ENCODE measurements at places on chromosomes 11 and 22.

DNA sequence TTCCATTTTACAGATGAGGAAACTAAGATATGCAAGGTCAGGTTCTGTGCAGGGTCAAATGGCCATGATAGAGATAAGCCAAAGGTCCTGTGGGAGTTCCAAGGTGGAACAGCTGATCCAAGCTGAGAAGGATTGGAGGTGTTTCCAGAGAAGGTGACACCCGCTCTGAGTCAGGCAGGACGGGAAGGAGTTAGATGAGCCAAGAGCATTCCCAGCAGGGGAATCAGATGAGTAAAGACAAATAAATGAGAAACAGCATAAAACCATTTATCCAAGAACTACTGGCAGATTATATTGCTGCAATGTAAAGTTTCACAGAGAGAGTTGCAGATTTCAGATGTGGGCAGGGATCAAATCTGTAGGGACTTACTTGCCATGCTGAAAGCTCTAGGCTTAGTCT, 18.9 kb upstream of the HEPHL1 start:
- no peak for DNase-seq

DNA sequence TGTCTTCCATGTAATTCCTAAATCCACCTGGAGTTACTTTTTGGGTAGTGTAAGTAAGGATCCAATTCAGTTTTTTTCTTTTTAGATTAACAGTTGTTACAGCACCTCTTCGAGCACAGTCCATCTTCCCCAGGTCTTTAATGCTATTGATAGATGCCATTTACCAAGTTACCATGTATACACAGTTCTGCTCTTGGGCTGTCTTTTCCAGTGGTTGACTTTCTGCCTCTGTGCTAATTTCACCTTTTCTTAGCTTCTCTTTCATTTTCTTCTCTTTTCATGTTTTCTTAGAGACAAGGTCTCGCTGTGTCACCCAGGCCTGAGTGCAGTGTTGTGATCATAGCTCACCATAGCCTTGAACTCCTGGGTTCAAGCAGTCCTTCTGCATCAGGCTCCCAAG, 12.0 kb downstream of the ATXN10 start:
- DNase-seq = no peak

DNA sequence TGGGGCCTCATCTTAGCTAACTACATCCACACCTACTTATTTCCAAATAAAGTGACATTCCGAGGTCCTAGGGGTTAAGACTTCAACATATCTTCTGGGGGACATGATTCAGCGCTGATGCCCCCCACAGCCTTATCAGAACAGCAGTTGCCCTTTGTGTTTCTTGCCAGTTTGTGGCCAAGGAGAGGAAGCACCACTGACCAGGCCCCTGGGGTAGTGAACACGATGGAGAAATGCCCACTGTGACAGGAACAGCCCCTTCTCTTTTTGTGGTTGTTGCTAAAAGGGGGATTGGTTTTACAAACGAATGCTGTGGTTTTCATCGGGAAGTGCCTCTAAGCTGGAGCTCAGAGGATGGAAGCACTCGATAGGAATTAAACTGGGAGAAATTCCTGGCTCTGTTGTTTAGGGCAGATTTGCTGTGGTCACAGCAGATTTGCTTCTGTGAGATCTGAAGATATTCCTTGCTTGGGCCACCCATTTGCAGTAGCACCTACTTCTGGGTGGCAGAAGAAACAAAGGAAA, 88.8 kb downstream of the ABTB2 start:
- no peak for DNase-seq

DNA sequence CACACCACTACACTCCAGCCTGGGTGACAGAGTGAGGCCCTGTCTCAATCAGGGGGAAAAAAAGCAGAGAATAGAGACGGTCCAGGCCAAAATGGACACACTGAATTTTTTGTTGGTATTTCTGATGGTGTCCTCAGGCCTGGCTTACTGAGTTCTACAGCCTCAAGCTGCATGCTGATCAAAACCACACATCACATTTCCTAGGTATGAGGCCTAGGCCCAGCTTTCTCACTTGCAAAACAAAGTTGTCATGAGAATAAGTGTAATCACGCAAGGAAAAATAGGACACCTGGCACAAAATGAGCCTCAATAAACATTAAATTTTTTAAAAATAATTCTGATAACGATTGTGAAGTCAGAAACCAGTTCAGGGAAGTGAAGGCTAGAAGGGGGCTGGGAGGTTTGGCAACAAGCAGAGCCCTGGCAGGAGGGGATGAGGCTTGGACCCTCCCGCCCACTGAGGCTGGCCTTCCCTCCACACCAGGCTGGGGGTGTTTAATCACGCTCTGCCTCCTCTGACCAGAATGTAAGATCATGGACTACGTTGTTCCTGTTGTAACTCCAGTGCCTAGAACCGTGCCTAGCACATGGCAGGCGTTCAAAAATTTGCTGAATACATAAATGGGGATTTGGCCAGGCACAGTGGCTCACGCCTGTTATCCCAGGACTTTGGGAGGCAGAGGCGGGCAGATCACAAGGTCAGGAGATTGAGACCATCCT, 18.1 kb downstream of the PACSIN2 start:
- DNase-seq = no peak

DNA sequence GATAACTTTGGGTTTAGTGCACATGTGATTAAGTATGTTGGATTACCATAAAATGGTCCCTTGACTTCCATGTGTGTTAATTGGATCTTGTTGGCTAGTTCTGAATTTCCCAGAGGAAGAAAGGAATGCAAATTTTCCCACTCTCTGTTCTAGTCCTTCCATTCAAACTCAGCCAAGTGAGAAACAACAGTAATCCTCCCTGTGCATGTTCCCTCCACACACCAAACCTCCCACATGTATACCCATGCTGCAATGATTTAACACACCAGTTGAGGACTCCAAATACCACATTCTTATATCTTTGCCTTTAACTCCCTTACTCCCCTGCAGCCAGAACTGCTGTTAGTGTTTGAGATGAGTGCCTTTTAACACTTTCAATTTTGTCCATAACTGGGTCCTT, 1158.9 kb downstream of the DLG2 start:
- DNase-seq = no peak

- no peak for DNase-seq
Observed at GRCh38 chr11:34525098-34525497, 11.5 kb upstream of the ELF5 start.

GRCh38 chr22:37262346-37262745, 18.3 kb upstream of the RAC2 start:
- DNase-seq = no peak

DNA sequence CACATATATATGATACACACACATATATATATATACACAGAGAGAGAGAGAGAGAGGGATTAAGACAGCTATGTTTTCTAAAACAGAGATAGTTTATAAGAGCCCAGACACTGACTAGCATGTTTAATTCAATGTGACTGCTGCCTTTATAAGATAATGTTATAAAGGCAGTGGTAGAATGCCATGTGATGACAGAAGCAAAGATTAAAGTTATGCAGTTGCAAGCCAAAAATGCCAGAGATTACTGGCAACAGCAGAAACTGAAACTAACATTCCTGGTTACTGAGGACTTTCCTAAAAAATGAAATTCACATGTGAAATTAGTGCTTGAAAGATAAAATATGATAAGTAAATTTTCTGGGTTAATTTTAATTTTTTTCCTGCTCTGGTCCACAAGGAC, 1888.9 kb downstream of the LRRC4C start:
- DNase-seq = no peak

DNA sequence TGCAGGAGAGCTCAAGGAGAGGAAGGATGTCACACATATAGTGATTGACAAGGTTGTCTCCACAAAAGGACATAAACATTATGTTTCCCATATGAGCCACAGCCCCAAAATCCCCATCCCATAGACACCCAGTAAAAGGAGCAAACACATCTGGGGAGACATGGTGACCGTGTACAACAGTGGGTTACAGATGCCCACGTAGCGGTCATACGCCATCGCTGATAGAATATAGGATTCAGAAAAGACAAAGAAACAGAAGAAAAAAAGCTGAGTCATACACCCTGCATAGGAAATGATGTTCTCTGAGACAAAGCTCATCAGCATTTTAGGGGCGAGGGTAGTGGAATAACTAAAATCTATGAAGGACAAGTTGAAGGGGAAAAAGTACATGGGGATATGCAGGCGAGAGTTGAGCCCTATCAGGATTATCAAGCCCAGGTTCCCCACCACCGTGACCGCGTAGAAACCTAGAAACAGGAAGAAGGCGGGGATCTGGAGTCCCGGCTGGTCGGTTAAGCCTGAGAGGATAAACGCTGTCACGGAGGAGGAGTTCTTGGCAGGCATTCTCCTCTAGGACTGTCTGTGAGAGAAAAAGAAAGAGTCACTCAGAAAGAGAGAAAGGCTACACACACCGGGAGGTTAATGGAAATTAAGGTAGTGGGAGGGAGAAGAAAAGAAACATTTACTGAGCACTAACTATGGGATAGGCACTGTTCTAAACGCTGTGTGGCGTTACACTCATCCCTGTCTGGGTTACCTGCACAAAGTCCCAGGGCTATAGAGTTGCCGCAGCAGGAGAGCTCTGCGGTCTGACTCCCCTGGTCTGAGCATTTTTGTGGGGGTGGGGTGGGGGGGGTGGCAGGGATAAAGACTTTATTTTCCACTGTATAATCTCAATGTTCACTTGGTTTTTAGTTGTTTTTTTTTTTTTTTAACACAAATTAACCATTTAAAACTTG, 36.1 kb upstream of the OR8B8 start:
- no peak for DNase-seq

DNA sequence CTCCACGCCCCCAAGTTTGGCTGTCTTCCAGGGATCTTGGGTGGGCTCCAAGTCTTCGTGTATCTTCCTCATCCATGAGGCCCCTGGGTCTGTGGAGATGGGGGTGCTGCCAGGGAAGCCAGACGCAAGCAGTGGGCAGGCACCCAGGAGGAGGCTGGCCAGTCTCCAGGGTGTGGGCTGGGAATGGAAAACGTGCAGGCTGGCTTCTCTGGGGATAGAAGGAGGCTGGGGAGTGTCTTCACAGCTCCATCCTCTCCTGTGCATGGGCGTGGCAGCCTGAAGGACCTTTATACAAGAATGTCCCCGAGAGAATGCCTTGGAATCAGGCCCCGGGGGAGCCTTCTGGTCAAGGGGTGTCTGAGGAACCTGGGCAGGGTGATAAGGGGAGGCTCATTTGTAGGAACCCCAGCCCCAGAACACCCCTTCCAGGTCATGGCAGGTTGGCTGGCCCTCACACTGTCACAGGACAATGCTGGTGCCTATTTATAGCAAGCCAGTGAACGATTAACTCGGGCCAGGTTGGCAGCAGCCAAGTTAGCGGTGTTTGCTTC, 14.0 kb downstream of the SGSM1 start:
- peak; percentile 64 for DNase-seq

DNA sequence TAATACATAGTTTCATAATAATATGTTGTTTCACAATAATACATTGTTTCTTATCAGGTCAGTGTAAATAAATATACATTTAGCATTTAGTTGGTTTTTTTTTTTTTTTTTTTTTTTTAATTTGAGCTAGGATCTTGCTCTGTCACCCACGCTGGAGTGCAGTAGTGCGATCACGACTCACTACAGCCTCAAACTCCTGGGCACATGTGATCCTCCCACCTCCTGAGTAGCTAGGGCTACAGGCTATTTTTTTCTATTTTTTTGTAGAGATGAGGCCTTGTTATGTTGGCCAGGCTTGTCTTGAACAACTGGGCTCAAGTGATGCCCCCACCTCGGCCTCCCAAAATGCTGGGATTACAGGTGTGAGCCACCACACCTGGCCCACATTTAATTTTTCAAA, 43.5 kb downstream of the MIAT start:
- DNase-seq = no peak

GRCh38 chr22:17797721-17798559, 23.7 kb upstream of the BID start:
- DNase-seq = no peak

GRCh38 chr11:69490516-69490915, 9.1 kb downstream of the LINC01488 start:
- no peak for DNase-seq

DNA sequence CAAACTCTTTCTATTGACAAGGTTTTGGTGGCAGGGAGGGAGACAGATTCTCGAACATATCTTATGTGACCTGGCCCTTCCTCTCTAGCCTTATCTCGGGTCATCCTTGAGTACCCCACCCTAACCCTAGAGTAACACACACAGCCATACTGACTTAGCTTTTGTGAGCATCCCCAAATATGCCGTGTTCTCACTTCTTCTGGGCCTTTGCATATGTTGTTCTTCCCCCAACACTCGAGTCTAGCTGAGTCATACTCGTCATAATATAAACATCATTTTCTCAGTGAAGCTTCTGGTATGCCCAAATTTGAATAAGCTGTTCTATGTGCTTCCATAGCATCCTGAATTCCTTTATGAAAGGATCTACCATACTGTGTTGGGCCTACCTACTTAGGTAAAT, 8.0 kb downstream of the TTC17 start:
- DNase-seq = no peak

DNA sequence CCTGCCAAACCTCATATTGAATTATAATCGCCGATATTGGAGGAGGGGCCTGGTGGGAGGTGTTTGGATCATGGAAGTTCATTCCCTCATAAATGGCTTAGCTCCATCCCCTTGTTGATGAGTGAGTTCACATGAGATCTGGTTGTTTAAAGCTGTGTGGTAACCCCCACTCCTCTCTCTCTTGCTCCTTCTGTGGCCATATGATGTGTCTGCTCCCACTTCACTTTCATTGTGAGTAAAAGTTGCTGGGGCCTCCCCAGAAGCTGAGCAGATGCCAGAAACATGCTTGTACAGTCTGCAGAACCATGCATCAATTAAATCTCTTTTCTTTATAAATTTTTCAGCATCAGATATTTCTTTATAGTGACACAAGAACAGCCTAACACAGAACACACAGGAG, 929.0 kb upstream of the FAT3 start:
- DNase-seq = no peak

- DNase-seq = no peak
Observed at GRCh38 chr22:19626042-19626587, 88.2 kb upstream of the SEPTIN5 start.

- DNase-seq = no peak
Observed at GRCh38 chr22:38861170-38861876, 10.7 kb downstream of the CBX6 start.

DNA sequence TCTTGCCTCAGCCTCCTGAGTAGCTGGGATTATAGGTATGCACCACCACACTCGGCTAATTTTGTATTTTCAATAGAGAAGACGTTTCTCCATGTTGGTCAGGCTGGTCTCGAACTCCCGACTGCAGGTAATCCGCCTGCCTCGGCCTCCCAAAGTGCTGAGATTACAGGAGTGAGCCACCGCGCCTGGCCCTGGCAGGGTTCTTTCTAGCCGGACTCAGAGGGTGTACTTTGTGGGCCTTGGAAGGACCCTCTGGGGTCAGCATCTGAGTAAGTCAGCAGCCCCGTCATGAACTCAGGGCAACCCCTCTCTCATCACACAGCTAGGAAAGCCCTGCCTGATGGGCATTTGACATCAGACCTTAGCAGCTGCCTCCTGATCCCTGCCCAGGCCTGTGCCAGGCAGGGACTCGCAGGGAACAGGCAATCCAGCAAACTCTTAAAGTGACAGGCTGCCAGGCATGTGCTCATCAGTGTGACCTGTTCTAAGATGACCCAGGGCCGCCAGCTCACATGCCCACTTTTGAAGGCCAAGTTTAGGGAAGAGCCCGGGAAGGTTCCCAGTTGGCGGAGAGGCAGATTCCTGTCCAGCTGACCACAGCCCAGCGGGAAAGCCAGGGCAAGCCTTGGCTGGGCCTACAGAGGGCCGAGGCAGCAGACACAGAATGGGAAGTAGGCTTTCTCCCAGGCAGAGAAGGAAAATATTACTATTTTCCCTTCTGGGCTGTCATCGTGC, 92.9 kb downstream of the MORC2 start:
- DNase-seq = no peak

Data from HuH-7.5 (cell line).